ENCODE measurements at places on chromosomes 12 and 14.

- no peak for DNase-seq
Measured at GRCh38 chr14:27050208-27050607, 452.4 kb upstream of the NOVA1 start.

- no peak for DNase-seq
Measured at GRCh38 chr14:73814153-73814552, 37.5 kb upstream of the PTGR2 start.

- no peak for DNase-seq
Measured at GRCh38 chr14:103626146-103626850, 2.7 kb upstream of the KLC1 start.

GRCh38 chr14:75458305-75458704, 30.5 kb downstream of the JDP2 start:
- DNase-seq: no peak

DNA sequence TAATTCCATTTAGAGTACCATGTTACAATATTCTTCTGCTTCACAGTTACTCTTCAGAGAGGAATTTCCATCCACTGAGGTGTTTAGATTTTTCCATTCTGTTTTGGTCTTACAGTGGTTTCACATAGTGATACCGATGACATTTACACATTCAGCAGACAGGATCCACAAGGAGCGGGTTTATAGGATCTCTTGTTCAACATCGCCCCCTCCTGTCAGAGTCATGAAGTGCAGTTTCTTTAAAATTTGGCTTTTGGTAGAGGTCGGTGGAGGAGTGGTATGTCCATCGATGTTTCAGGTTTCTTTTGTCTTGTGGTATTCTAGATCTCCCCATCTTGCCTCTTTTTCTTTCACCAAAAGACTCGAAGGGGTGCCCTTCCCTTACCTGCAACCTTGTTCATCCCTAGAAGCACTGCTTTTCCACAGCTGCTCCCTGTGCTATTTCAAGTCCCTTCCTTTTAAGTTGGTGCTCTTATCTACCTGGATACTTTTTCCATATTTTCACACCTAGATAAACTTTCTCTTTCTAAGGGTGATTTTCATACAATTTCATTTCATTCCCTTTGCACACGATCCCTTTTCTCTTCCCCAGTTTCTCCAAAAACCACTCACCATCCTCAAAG, 181.3 kb downstream of the ITPR2 start:
- DNase-seq: peak; percentile 18

GRCh38 chr12:100942984-100943749, 148.6 kb downstream of the ANO4 start:
- no peak for DNase-seq

GRCh38 chr12:89235189-89235993, 116.9 kb downstream of the DUSP6 start:
- no peak for DNase-seq

DNA sequence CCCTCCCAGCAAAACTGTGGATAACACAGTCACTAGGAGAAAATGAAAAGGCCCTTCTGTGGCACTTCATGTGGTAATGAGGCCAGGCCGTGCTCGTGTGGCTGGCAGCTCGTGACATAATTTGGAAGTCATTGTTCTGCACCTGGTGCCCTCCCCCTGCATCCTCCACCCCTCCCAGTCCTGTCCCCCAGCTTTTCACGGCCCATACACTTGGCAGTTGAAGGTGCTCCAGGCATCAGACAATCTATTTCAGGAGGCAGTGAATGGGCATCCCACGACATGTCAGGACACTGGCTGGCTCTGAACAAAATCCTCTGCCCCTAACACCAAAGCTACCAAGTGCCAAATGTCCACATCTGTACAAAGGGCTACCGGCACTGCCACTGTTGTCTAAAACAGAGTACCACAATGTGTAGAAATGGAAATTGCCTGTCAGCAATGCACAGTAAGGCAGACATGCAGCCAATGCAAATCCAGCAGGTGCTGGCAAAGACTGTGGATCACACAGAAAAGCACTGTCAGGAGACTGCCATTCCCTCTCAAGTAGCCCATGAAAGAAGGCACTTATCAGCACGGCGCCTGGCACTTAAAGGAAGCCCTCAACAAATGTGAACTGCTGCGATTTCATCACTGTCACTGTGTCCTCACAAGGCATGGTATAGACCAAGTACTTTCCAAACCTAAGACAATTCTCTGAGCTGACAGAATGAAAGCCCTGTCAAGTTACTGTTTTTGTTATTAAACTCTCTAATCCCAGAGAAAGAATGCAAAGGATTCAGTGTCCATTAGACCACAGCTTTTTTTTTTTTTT, 39.1 kb downstream of the CORO1C start:
- DNase-seq: no peak

Measured in NCI-H2081 treated with DMSO at 0.1 percent for 48 hours (cell line).